ENCODE measurements at places on chromosomes 7 and 10.

- DNase-seq, result no peak
These were observed 1252.2 kb downstream of the REEP3 start for GRCh38 chr10:64773357-64773756.

- DNase-seq, result no peak
These were observed 123.4 kb downstream of the NEURL1 start for GRCh38 chr10:103616705-103617601.

DNA sequence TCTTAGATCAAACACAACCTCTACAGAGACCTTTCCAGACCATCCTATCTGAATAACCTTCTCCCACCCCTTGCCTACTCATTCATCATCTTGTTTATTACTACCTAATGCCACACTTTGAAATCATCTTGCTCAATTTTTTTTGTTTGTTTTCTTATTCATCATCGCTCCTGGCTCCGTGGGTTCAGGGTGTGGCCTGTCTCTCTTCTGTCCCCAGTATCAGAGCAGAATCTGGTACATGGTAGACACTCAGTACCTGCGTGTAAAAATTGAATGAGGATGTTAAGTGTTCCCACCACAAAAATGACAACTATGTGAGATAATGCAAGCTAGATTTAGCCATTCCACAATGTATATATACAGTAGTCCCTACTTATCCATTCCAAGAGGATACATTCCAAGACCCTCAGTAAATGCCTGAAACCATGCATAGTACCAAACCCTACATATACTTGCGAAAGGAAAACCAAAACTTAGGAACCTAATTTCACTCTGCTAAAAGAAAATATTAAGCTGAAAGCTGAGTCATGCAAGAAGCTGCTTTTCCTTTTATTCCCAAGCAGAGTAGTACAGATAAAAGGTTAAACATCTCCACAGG lies 72.1 kb upstream of the SEC61G start:
- no peak for DNase-seq

GRCh38 chr7:135772639-135773222 lies 24.1 kb upstream of the FAM180A start:
- no peak for DNase-seq

DNA sequence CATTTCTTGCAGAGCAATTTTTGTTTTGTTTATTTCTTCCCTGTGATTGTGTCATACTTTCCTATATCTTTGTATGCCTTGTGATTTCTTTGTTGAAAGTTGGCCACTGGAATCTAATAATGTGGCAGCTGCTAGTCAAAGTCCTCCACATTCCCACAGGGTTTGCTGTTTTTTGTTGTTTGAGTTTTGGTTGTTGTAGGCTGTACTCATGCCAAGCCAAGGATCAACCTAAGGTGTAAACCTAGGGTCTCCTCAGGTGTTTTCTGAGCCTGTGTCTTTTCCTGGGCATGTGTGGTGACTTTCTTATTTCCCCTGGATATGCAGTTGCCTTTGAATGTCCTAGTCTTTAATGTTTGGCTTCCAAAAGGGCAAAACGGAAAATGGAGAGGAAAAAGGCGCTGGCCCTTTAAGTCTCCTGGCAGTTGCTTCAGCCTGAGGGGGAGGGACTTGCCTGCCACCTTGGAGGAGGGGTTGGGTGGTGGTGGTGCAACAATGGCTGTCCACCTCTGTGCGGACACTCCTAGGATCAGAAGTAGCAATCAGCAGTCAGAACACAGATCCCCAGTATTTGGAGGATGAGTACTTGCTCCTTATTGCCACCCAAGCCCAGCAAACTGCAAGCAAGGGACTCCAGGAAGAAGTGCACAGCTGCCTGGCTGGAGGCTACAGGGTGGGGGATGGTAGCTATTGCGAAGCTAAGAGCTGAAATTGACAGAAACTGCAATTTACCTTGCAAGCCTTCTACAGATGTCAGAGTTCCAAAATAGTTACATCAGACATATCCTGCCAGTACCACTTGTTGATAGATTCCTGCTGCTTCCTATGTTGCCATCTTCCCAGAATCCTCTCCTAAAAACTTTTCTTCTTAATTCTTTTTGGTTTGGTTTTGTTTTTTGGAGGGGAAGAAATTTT lies 5.6 kb upstream of the ZNF518A start:
- no peak for DNase-seq

DNA sequence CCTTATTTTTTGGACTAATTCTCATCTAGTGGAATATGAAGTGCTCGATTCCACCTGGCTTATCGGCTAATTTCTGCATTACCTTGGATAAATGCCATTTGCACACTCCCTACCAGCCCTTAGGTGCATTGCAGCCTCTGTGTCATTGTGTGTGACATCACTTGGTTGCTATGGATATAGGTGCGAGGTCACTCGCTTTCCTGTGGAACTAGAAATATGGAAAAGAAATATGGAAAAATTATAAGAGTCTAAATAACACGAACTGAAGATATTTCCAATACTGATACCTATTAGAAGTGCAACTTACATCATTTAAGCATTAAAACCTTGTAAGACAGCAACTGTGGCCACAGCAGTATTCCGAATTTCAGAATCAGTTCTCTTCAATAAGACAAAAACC lies 2.0 kb downstream of the YWHAG start:
- DNase-seq, result no peak

DNA sequence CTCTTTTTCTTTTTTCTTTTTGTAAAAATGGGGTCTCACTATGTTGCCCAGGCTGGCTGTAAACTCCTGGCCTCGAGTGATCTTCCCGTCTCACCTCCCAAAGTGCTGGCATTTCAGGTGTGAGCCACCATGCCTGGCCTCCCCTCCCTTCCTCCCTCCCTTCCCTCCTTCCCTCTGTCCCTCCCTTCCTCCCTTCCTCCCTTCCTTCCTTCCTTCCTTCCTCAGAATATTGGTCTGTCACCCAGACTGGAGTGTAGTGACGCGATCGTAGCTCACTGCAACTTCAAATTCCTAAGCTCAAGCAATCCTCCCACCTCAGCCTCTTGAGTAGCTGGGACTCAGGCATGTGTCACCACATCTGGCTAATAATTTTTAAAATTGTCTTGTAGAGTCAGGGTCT lies 8.4 kb downstream of the AGAP3 start:
- DNase-seq, result no peak

DNA sequence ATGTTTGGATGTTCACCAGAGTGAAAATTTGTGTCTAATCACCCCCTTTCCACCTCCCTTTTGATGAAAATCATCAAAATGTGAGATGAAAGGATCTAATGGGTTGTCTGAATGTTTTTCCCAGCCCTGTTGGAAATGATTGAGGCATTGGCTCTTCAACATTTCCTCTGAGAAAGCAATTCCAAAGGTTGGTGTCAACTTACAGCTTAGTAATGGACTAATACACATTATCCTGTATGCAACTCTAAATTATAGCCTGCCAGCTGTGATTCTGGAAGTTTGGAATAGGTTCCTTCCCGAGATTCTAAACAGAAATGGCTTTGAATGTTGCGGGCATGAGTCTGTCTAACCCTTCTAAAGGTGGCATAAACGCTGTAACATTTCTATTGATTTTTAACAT lies 152.9 kb downstream of the DYNC1I1 start:
- no peak for DNase-seq

DNA sequence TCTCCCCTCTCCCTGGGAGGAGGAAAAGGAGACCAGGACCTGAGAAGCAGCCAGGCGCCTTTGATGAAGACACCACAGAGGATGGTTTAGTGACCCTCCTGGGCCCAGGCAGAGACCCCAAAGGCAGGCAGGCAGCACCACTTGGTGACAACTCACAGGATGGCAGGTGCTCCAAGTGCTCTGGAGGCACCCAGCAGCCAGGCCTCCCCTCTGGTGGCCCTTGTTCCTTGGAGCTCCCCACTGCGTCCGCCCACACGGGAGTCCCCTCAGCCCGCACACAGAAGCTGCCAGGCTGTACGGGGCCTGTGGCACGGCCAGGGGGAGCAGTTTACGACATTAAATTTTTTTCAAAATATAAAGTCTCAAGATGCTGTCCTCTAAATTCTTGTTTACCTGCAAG lies 607.1 kb upstream of the FOXK1 start:
- no peak for DNase-seq

DNA sequence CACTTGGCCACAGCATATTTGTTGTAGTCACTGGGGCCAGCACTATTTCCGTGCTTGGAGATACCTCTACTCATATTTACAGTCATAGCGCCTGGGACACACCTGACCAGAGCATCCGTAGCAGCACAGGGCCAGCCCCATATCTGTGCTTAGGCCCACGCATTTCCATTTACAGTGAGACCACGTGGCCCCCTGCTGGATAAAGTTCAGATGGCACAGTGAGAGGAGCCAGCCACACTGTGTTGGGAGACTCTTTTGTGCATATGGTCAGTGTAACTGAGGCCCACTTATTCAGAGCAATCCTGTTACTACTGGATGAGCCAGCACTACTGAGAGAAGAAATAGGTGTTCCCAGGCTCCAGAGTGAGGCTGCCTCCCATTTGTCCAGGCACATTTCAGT lies 455.3 kb downstream of the REEP3 start:
- DNase-seq, result no peak

DNA sequence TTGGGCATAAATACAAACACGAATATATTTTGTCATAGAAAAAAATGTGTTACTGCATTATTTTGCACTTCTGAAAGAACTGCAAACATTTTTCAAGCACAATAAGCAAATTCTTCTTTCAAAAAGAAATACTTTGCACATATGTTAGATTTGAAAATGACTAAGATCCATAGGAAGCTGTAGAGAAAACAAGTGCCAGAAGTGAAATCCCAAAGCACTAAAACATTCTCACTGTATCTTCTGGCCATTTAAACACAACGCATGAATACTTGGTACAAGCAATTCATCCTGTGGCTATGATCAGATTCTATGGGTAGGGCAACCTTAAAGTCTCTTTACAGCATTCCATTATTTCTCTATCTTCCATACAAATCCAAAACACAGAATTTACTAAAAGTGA lies 225.4 kb upstream of the IMMP2L start:
- no peak for DNase-seq

- no peak for DNase-seq
These were observed 238.1 kb downstream of the RELN start for GRCh38 chr7:103751311-103751880.

GRCh38 chr7:32283546-32283945 lies 206.6 kb downstream of the LSM5 start:
- no peak for DNase-seq

GRCh38 chr7:71871446-71871845 lies 540.7 kb downstream of the CALN1 start:
- DNase-seq, result no peak

DNA sequence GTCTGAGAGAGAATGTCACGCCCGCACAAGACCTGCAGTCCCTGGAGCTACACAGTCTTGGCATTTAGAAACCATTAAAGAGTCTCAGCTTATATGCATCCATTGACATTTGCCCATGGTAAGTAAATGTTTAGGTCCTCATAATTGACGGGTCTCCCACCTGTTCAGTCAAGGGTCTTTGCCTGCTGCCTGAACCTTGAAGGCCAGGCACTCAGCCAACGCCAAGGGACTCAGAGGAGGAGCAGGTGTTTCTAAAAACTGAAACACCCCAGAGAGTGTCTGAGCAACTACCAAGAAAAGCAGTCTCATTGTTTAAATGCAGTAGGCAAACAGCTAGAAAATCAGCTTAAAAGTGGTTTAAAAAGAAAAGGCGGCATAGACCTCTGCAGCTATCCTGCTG lies 264.7 kb upstream of the AKR1E2 start:
- no peak for DNase-seq

DNA sequence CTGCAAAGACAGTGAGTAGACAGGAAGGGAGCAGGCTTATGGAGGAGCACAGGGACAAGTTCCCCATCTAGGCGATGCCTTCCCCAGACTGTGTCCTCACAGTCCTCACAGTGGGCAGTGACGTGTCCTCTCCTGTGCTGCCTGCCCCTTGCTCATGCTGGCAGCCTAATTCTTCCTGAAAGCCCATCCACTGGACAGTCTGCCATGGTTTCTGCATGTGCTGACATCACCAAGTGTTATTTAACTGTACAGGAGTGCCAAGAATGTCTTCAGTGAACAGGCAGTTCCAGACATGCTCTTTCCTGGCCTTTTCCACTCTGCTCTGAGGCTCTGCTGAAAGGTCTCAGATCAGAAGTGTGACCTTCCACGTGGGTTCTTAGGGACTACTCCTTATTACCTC lies 54.1 kb downstream of the ZNF248 start:
- DNase-seq, result no peak

DNA sequence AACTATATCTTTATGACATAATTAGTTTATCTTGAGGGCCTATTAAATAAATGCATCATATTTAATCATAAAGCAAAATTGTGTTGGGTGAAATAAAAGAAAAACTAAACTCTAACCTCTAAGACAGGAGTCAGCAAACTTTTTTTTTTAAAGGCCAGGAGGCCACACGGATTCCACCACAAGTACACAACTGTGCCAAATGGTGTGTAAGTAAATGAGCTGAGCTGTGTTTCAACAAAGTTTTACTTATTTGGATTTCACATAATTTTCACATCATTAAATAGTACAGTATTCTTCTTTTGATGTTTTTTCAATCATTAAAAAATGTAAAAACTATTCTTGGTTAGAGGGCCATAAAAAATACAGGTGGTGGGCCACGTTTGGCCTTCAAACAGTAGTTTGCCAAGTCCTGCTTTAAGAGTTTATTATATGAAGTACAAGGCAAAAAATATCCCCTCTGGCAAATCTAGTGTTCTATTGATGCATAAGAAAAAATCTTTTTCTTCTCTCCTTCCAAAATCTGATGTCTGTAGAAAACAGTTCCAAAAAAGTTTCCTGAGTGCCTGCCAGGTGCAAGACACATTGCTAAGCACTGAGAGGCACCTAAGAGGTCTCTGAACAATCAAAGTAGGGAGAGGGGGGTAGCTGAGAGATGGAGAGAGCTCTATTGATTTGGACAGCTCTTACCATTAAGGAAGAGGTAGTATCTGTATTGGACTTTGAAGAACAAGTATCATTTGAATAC lies 26.5 kb upstream of the SPOCK2 start:
- DNase-seq, result no peak

- DNase-seq, result no peak
These were observed 5.8 kb downstream of the MACC1 start for GRCh38 chr7:20211376-20211775.

DNA sequence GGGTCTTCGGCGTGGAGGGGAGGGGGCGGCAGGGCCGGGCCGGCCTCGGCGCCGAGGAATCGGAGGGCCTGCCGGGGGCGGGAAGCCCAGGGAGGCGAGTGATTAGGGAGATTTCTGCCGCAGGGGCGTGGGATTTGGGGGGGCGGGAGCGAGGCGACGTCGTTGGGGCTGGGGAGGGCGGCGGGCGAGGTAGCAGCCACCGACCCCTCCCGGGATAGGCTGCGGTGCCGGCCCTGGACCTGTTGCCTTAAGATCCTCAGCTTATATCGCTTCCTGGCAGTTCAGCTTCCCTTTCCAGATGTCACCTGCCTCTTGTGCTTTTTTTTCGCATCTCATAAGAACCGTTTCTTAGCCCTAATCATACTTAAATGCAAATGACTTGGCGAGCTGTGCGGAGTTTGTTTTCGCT lies 655 bp downstream of the LMTK2 start:
- no peak for DNase-seq

DNA sequence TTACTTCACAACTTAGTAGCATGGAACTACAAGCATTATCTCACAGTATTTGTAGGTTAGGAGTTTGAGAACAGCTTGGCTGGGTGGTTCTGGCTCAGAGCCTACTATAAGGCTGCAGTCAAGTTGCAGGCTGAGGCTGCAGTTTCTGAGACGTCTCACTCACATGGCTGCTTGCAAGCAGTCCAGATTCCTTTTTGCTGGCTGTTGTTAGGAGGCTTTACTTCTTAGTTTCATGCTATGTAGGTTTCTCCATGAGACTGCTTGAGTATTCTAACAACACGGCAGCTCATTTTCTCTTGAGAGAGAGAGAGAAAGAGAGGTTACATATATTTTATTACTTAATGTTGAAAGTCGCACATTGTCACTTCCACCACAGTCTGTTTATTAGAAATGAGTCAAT lies 1073.9 kb downstream of the NXPH1 start:
- no peak for DNase-seq

Data from NCI-H187 treated with DMSO at 0.1 percent for 48 hours (cell line).